ENCODE measurements at places on chromosomes 1 and 21. TPM values are rescaled to one million over a fixed set of nuclear protein-coding genes. Genes with fewer than 3 reads are reported as not detected.

GRCh38 chr21:25647647-25648046 lies 8.6 kb downstream of the JAM2 start:
- DNase-seq, result no peak
- no peaks in the 10 kb centered on the region for H3K27me3 ChIP-seq
- H3K36me3 ChIP-seq, result no peaks in the 10 kb centered on the region
- H3K4me3 ChIP-seq, result no peak overlapping the region
- no peaks in the 10 kb centered on the region for H3K4me1 ChIP-seq

GRCh38 chr1:245458761-245459174 lies 304.0 kb downstream of the KIF26B start:
- H3K36me3 ChIP-seq, result no peaks in the 10 kb centered on the region
- no peak overlapping the region for H3K4me3 ChIP-seq
- no peak for DNase-seq

- no peak for DNase-seq
- H3K36me3 ChIP-seq, result no peaks in the 10 kb centered on the region
- H3K27me3 ChIP-seq, result no peaks in the 10 kb centered on the region
- H3K4me1 ChIP-seq, result peaks cover 6% of the 10 kb centered on the region
- H3K4me3 ChIP-seq, result no peak overlapping the region
These were observed 11.4 kb upstream of the ZSCAN20 start for GRCh38 chr1:33460947-33461629.

DNA sequence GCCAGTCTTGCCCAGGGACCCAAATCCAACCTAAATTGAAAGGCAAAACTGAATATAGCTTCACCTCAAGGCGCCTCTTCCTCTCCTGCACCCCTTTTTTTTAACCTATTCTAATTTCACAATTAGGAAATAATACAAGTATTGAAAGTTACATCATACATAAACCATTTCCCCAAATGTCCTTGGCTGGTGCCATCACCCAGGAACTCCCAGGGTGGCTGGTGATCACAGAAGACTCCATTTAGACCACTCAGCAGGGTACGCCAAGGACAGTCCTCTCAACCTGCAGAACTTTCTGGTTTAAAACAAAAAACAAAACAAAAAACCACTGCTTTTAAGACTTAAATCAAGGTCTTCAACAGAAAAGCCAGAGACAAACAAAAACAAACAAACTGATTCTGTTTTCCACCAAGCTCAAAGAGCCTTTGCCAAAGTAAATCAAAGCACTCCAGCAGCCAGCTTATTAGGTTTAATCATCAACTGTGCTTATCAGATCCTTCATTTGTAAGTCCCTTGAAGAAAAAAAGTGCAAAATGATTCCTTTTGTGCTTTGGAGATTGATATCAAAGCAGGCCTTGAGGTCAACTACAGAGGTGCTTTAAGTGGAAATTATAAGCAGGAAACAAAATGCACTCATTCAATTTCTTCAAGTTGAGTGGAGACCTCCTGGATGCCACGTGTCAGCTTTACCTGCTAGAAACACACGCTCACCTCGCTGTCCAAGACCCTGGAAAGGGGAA lies 113.0 kb downstream of the ETS2 start:
- no peaks in the 10 kb centered on the region for H3K27me3 ChIP-seq
- peak; percentile 42 for DNase-seq
- H3K4me3 ChIP-seq, result no peak overlapping the region
- no peaks in the 10 kb centered on the region for H3K36me3 ChIP-seq

GRCh38 chr1:61261595-61261994 lies 179.2 kb downstream of the NFIA start:
- no peak overlapping the region for H3K27ac ChIP-seq
- no peak overlapping the region for H3K4me3 ChIP-seq
- DNase-seq, result no peak
- H3K4me1 ChIP-seq, result no peaks in the 10 kb centered on the region
- no peaks in the 10 kb centered on the region for H3K27me3 ChIP-seq

GRCh38 chr1:41673378-41673777 lies 188.9 kb upstream of the EDN2 start:
- H3K4me3 ChIP-seq, result no peak overlapping the region
- H3K36me3 ChIP-seq, result no peaks in the 10 kb centered on the region
- DNase-seq, result no peak
- no peaks in the 10 kb centered on the region for H3K27me3 ChIP-seq
- peak overlapping the region; percentile 9 for H3K27ac ChIP-seq

MYBPH gene
- total RNA-seq, result not detected

EPHA8 gene
- total RNA-seq, result not detected

SLC5A9 gene
- 8.3 TPM for total RNA-seq

Data from Peyer's patch (tissue), 4 donors.